ENCODE measurements at places on chromosomes 12 and 14.

- peak; percentile 76 for DNase-seq
These were observed 7.5 kb downstream of the ITGA5 start for GRCh38 chr12:54411391-54412241.

- no peak for DNase-seq
These were observed 28.3 kb downstream of the NRDE2 start for GRCh38 chr14:90303473-90303872.

DNA sequence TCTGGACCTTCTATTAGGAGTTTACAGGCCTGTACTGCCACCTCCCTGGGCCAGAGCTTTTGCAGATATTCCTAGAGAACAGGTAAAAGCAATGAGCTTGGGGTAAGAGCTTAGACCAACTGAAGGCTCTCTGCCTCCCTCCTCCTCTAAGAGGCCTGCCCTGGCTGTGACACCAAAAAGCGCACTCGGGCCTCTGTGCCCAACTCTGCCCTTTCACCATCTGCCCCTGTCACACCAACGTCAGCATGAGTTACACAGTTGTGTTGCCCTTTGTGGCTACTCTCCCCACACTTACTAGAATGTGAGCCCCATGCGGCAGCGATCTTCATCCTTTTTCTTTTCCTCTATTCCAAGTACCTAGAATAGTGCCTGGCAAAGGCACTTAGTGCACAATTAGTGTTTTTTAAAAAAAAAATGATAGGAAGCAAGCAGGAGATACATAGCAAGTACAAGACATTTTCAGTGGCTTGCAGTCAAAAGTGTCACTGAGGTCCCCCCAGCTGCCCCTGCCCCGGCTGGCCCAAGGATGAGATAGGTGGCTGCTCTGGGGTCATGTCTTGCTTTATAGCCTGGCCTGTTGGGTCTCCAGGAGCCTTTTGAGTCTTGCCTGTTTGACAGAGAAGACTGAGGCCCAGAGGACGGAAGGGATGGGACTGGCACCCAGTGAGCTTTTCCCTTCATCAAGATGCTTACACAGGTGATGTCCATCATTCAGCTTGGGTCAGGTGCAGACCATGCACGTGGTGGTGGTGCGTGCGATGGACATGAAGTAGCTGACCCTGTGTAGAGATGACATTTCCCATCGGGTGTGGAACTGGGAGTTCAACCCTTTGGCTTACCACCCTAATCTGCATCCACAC lies 12.5 kb downstream of the CKB start:
- no peak for DNase-seq

- no peak for DNase-seq
These were observed 77.6 kb upstream of the PRKD1 start for GRCh38 chr14:30005114-30005808.

GRCh38 chr12:110279566-110280375 lies 1.3 kb upstream of the ATP2A2 start:
- no peak for DNase-seq

DNA sequence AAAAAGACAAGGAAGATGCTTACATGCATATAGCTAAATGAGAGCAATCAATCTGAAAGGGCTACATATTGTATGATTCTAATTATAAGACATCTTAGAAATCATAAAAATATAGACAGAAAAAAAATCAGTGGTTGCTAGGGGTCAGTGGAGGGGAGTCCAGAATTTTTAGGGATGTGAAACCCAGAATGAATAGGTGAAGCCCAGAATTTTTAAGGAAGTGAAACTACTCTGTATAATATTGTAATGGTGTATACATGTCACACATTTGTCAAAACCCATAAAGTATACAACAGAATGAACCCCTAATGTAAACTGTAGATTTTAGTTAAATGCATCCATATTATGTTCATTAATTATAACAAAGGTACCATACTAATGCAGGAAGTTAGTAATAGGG lies 713.2 kb downstream of the FLRT2 start:
- no peak for DNase-seq

- no peak for DNase-seq
These were observed 4.6 kb downstream of the IFI27L2 start for GRCh38 chr14:94124582-94125377.

- DNase-seq, result no peak
These were observed 190.5 kb downstream of the BMP4 start for GRCh38 chr14:53766106-53766505.

DNA sequence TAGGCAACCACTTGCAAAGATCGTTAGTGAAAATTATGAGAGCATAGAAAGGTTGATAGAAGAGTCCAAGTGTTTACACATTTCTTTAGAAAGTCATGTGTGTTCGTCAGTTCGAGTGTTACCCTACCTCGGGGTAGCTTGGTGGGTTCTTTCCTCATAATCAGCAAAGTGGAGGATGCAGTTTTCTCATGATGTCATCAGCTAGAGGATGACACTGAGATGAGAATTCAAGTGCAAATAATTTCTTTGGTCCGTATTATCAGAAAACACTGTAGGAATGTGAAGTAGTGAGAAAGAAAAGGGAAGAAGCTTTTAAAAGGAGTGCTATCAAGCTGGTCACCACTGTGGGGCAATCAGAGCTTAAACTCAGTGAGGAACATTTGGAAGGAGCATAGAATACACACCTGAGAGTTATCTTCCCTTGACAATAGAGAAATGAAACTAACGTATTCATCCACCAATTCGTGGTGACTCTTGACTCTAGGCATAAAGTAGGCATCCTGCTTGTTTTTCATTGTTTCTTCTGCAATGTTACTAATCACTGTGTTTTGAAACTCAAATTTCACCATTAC lies 1340.9 kb upstream of the TMEM132C start:
- no peak for DNase-seq

- DNase-seq, result no peak
These were observed 35.0 kb downstream of the TXNRD1 start for GRCh38 chr12:104250366-104251125.

- no peak for DNase-seq
These were observed 80.0 kb upstream of the STAC3 start for GRCh38 chr12:57330992-57331391.

GRCh38 chr12:94585626-94586025 lies 64.7 kb downstream of the TMCC3 start:
- DNase-seq, result peak; percentile 61

GRCh38 chr12:67919406-67919805 lies 69.8 kb upstream of the IFNG-AS1 start:
- DNase-seq, result no peak

DNA sequence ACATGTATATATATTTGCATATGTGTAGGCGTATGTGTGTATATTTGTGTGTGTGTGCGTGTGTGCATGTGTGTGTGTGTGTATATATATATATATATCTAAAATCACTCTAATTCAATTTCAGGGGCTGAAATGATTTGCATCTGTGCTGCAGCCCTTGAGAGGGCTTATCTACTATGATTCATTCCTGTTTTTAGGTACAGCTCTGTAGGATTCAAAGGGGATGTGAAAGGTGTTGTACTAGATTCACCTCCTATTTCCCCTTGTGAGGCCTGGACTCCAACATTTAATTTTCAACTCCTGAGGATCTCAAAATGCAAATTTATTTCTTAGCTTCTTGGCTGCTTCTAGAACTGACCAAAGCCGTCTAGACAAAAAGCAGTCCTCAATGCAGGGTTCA lies 11.1 kb downstream of the ERP27 start:
- DNase-seq, result no peak

GRCh38 chr14:102457509-102457908 lies 52.1 kb downstream of the ANKRD9 start:
- DNase-seq, result no peak

DNA sequence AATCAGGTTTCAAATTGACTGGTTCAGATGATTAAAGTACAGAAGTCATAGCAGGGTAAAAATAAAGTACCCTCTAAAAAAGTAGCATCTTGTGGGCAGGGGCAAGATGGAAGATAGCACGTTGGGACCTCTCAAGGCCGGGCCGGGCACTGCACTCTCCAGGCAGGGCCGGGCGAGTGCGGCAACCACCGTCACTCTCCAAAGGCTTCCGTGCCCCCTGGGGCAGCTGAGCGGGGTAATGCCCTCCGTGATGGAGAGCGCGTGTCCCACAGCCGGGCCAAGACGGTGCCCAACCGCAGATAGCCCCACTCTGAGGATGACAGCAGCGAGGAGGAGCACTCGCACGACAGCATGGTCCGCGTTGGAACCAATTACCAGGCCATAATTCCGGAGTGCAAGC lies 8.6 kb upstream of the PLXNC1 start:
- no peak for DNase-seq

GRCh38 chr12:123390498-123391426 lies 6.8 kb downstream of the KMT5A start:
- DNase-seq, result no peak

GRCh38 chr14:93959239-93960107 lies 16.9 kb downstream of the ASB2 start:
- peak; percentile 73 for DNase-seq

DNA sequence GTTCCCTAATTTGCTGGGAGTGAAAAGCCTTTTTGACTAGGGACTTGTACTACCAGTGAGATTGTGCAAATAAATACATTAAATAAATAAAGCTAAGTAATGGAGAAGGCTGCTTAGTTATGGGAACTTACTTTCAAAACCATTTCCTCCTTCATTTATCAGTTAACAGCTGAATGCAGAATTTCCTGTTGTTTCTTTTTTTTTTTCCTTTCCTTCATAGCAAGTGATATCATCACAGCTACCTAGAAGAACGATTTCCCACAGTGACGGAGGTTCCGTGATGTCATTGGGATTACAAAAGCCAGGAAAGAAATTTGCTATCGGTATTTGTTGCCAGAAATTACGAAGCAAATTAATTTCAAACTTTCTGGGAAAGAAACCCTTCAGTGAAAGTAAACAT lies 42.1 kb upstream of the SOCS2 start:
- no peak for DNase-seq

DNA sequence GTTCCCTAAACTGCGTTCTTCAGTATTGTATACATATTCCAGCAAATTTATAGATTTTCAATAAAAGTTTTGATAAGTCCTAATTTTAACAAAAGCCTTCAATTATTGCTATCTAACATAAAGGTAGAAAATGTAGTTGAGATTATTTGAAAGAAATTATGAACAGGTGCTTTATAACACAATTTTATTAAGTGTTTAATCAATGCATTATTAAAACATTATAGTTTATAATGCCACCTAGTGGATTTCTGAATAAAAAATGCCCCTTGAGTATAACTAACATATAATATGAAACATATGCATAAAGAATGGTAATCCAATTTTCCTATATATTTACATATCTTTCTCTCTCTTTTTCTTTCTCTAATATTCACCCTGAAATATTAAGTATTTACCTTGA lies 515.3 kb downstream of the SLC6A15 start:
- no peak for DNase-seq

DNA sequence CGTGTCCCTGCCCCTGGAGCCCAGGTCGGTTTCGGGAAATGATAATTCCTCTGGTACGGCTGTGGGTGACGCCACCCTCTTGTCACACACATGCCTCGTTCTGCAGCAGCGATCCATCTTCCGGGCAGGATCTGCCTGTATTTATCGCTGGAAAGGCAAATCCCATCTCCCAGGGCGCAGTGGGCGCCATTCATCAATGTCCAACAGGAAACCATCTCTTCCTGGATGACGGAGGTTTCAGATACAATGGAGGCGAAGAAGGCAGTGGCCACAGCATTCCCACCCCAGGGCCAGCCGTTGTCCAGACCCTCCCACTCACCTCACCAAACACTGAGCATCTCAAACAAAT lies 74.2 kb downstream of the NOC4L start:
- no peak for DNase-seq

DNA sequence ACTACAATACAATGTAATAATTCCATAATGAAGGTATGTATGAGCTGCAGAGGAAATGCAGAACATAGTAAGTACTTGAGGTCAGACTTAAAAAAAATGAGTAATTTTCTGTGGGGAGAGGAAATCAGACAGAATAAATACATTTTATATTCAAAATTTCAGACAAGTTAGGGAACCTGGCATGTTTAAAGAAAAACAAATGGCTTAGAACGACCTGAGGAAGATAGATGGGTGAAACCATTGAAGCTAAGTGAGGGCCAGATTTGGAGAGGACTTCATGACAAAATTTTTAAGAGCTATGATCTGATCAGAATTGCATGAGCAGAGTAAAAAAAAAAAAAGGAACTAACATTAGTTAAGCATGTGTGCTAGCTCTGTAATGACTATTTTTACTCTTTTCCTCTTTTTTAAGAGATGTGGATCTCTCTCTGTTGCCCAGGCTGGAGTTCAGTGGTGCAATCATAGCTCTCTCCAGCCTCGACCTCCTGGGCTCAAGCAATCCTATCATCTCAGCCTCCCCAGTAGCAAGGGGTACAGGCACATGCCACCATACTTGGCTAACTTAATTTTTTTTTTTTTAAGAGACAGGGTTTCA lies 157.6 kb upstream of the PDE3A start:
- no peak for DNase-seq

DNA sequence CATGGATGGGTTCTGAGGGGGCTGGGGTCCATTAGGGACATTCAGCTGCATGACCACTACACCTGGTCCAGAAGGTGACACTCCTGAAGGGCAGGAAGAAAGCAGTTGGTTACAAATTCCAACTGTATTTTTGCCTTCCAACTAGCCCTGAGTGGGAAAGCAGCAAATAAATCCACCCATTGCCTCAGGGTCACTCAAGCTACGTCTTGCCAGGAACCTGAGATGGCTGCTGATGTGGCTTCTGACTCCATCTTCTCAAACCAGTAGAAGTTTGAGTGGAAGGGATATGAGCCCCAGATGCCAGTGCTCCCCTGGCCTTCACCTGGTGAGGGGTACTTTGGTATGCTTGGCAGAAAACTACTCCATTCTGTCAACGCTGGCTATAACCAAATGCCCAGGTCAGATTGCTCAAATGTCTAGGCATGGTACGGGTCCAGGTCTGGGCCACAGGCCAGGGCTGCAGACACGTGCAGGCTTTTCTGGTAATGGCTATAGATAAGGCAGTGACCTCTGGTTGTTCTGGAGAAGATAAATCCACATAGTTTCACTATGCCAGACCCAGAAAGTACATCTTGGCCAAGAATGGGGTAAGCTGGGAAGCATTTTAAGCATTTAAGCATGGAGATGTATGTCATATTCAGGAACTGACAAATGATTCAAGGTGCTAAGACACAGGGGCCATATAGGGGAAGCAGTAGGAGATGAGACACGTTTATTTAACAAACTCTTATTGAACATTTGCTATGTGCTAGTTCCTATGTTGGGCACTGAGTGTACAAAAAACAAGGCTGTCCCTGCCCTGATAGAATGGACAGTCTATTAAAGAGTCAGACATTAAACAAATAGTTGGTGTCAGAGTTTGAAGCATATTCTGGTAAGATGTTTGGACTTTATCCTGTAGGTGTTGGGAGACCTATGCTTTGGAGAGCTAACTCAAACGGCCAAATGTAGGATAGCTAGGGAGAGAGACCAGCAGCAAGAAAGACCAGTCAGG lies 8.3 kb upstream of the STAC3 start:
- no peak for DNase-seq

GRCh38 chr12:121010860-121011259 lies 5.4 kb downstream of the C12orf43 start:
- DNase-seq, result no peak

GRCh38 chr14:24710403-24711112 lies 76.6 kb upstream of the GZMB start:
- DNase-seq, result peak; percentile 68

DNA sequence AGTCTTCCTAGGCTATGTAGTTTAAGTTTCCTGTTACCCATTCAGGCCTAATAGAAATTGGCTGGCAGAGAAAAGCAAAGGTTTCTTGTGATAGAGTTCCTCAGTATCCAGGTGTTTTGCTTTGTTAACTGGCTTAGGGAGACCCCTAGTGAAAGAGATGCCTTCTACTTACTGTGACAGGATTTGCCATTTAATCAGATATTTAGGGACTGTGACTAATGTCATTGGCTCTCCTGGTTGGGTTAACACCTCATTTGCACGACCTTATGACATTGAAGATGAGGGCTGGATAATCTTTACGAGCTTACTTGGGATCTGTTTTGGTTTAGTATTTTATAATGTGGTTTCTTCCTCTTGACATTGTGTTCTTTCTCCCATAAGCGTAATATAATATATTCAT lies 5.8 kb downstream of the MON2 start:
- no peak for DNase-seq
